ELF-1 (cell line): ENCODE measurements at places on chromosomes 6 and 20.

DNA sequence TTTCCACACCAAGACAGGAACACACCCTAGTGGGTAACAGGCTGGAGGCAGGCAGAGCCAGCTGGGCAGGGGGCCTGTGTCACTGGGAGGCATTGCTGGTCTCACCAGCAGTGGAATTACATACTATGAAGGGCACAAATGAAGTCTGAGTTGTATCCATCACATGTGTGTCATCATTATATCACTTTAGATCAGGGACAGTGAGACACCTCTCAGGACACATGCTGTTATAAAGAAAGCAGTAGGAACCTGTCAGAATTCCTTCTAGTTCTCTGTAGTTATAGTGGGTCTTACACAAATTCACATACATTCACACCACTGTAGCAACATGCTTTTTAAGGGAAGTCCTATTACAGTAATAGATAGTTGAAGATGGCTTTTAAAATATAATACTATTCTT is 63.5 kb upstream of the FYN start:
- no peak for DNase-seq

- no peak for DNase-seq
Measured at GRCh38 chr6:106112433-106112832, 26.3 kb downstream of the PRDM1 start.

GRCh38 chr20:36154700-36155628 is at the start of gene EPB41L1:
TSS of gene EPB41L1 (plus strand) at chr20:36154740. CDS start at chr20:36173778, 19,038 bp downstream.
- peak; percentile 36 for DNase-seq

DNA sequence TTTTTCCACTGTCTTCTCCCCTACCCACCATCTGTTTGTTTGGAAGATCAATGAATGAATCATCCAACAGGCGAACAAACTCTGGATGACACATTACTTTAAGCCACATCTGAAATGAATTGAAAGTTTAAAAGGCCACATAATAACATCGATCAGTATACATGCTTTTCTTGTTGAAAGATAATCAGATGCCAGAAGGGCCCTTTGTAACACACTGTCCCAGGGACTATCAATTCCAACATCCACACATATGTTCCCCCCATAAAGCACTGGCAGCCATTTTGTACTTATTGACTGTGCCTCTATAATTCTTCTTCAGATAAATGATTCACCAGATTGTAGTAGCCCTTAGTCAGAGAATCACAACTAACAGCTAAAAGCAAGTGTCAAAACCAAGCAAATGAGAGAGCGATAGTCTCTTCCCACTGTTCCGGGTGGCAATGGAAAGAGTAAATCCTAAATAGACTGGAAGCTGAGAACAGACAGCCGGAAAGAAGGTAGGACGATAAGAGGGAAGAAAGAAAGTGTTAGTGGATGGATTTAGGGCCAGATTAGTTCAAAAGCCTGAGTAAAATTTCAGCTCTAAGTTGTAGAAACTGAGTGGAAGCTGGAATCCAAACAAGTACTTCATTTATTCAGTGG is 184.9 kb upstream of the TENT5A start:
- no peak for DNase-seq

DNA sequence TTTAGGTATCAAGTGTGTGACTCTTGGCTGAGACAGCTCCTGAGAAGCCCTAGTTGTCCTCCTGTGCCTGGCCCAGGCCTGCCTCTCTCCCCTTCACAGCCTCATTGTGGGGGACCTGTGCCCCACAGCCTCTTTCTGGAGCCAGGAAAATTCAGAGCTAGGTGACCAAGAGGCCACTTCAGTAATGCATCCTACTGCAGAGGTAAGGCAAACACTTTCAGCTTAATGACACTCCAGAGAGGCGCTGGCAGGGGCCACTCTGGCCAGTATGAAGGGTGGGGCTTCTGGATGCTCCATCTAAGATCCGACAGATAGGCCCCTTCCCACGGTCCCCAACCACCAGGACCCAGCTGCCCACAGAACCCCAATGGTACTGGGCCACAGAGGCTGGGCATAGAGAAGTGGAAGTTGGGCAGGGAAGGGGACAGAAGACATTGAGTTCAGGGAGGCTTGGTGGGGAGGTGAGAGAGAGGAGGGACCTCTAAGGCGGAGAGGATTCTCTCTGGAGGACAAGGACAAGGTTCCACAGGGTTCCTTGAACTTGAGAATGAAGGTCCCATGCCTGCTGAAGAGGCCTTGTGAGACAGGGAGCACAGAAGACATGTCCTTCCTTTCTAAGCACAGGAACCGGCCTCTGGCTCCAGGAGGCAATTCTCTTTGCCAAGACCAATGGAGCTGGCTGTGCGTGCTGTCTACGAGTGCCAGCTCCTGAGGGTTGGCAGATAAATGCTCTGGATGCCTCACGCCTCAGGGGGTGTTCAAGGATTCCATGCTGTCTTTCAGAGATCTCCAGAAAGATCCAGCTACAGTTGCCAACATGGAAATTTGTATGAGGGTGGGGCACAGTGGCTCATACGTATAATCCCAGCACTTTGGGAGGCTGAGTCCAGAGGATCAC is 46.4 kb upstream of the TGM2 start:
- no peak for DNase-seq

DNA sequence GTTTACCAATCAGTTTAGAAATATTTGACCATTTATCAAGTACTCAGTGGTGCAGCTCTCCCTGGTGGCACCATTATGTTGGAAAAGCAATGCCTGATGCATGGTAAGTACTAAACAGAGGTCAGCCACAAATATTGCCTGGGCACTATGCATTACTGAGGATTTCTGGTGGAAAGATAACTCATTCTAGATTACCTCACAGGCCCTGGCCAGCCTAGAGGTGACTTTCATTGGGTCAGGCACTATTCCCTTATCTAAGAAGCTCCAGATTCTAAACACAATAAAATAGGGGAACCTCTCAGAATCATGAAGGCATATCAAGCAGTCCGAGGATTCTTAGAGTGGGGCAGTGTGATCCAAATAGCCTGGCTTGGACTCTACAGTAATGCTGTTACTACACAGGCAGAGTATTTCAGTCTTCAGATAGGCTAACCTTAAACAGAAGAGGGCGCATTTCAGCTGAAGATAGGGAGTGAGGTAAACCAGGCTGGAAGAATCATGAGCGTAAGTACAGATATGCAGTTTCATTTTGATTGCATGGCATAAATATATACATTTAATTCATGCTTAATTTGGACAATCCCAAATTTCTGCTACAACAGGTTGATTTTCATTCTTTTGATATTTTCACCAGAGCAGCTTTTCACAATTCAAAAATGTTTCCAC is 12.1 kb downstream of the LGSN start:
- peak; percentile 17 for DNase-seq

DNA sequence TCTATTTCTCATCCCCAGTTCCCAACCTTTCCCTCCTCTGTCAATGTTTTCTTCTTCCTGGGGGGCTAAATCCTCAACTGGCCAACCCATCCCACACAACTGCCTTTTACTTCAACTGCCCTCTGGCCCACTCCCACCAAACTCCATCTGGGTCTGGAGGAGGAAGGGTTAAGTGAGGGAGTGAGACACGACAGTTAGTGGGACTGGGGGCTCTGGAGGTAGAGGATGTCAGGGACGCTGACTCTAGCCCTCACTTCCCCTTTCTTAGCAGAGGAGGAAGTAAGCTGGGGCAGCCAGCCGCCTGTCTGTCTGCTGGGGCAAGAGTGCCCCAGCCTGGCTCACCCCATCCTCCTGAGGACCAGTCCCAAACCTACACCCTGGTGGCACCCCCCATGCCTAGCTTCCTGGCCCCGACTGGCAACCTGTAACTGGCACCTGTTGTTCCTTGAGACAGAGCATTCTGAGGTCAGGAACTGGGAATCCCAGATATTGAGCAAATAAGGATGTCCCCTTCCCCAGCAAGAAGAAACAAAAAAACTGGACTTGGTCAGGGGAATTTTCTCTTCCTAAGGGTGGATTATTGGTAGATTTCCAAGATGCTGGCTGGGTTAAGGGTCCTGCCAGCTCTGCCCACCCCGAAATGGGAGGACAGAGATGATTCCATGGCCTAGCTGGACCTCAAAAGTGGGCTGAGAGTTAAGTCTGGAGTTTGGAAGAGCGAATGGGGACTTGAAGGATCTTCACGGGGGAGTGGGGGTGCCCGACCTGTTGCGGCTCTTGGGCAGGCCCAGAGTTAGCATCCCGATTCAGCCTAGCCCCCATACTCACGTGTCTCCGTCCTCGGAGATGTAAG is 971 bp downstream of the NFKBIE start:
- DNase-seq: no peak

DNA sequence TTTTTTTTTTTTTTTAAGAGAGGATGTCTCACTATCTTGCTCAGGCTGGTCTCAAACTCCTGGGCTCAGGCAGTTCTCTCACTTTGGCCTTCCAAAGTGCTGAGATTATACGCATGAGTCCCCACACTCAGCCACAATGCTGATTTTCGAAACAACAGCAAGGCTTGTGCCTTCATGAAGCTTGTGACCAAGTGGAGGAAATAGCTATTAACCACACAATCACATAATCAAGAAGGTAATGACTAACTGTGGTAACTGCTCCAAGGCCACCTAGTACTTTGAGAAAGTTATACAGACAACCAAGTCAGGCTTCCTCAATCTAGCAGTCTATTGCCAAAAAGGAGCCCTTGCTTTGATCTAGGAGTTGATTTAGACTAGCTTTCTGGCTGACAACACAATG is 46.3 kb downstream of the SOD2 start:
- DNase-seq: no peak

- no peak for DNase-seq
Measured at GRCh38 chr6:1044040-1044836, 267.7 kb upstream of the FOXQ1 start.

- no peak for DNase-seq
Measured at GRCh38 chr6:161010418-161010817, 18.8 kb downstream of the MAP3K4 start.

DNA sequence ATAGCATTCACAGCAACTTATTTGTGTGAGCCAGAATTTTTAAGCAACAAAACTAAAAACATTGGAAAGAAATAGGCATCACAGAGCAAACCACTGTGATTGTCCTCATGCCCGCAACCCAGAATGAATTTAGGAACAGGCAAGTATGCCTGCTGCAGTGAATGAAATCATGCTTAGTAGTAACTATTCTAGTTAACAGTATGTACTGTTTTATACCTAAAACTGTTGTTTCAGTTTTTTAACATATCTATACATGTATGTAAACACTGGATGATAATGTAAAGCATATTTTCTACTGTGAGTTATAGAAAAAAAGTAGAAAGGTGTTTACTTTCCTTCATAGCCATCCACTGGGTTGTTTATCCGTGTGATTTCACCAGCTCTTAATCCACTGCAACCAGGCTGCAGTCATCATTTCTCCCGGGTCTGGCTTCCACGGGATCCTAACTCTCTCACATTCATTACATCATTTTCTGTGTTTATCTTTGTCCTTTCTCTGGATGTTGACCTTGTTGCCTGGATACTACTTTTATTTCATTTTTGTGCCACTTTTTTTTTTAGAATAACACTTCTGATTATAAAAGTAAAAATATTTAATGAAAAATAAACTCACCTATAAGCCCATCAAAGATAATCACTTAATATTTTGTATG is 3.6 kb upstream of the ARFGEF3 start:
- no peak for DNase-seq

DNA sequence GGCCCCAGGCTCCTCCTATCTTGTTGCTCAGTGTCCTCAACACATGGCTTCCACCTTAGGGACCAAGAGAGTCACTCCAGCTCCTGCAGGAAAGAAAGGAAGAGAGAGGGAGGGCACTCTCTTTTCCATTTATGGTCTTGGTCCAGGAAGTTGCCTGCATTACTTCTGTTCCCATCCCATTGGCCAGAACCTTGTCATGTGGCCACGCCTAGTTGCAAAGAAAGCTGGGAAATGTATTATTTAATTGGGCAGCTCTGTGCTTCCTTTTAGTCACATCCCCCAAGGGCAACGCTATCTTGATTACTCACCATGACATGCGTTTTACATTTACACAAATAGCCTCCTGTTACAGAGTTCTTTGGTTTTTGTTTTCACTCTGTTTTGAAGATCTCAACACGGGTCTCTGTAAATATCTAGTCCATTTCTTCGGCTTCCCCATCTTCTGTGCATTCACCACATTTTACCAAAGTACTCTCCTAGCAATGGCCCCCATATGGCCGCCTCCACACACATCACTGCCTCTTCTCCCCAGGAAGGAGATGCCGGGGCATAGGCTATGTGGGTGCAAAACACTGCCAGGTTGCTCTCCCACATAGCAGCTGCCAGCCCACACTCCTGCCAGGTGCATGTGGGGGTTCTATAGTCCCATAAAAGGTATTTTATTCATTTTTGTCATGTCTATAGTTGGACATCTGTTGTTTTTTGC is 35.7 kb upstream of the ZMYND8 start:
- peak; percentile 68 for DNase-seq

- no peak for DNase-seq
Measured at GRCh38 chr6:138162955-138163575, 1.3 kb downstream of the ARFGEF3 start.

GRCh38 chr6:12709556-12710232 is 6.9 kb upstream of the PHACTR1 start:
- no peak for DNase-seq

DNA sequence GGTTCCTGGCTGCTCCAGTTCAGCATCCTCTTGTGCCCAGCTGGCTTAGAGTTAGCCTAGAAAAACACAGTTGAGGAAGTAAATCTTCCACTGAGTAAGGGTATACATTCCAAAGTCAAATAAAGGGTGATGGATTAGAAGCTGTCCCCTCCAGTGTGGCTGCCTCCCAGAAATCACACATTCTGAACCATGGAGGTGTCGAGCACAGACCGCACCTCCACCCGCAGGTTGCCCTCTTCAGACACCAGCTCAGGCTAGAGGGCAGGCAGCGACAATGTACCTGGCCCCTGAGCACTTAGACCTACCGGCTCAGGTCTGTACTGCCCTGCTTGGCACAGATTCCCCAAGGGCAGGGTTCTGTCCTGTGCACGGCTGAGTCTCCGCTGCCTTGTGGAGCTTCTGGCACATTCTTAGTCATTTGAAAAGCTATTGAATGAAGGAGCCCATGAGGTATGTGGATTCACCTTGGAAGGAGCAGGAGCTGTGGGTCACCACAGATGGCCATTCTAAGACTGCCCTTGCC is 118.1 kb downstream of the FAM120B start:
- no peak for DNase-seq

- no peak for DNase-seq
Measured at GRCh38 chr6:38604700-38605099, 35.0 kb downstream of the BTBD9 start.

DNA sequence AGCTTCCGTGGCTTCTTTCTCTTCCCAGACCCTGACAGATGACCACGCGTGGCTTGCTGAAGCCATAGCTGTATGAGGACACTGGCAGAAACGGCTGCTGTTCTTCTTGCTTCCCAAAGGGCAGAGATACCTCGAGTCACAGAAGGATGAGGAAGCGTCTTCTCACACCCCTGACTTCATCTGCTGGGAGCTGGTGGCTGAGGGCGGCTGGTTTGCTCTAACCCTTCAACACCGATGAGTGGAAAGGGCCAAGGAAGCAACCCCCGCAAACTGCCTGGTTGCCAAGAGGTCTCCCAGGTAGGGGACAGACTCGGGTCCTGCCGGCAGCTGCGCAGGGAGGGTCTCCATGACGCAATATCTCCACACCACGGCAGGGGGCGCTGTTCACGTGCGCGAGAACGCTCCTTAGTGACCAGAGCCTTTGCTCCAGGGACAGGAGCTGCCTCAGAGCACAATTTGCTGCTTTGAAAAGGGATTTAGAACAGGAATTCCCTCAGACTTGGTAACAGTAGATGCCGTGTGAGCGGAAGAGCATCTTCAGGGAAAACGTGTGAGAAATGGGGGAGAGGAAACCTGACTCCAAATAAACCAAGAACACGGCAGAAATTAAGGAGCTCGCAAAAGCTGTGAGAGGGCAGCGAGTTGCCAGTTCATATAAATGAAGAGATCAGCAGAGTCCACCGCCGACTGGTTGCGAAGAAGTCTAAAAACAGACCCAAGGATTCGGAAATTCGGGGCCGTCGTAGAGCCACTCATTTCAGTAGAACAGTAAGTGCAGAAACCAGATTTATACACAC is 80.2 kb downstream of the ERMARD start:
- peak; percentile 92 for DNase-seq
